ENCODE measurements at places on chromosomes 4 and X. TPM values are rescaled to one million over a fixed set of nuclear protein-coding genes. Genes with fewer than 3 reads are reported as not detected.

Gene GYPB
- 0.81 TPM for total RNA-seq

Gene KCTD8
- under 0.01 TPM for total RNA-seq

Gene ETDB
- total RNA-seq, result not detected

DNA sequence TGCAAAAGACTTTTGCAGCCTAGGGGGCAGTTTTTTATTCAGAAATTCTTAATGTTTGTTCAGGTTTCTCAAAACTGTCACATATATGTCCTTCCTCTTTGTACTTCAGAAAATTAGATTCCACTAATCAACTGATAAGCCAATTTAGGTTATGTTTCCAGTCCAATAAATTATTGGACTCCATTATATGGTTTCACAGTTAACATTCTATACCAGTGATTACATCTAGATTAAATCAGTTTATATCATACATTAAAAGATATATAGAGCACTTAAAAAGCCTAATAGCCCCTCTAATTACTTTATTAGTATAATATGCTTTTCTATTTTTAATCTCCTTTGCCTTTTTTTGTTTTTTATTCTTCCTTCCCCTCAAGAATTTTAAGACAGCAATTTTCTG lies 434.1 kb downstream of the INPP4B start:
- DNase-seq, result no peak

GRCh38 chrX:56759736-56760409 lies 30.8 kb downstream of the NBDY start:
- DNase-seq, result no peak

DNA sequence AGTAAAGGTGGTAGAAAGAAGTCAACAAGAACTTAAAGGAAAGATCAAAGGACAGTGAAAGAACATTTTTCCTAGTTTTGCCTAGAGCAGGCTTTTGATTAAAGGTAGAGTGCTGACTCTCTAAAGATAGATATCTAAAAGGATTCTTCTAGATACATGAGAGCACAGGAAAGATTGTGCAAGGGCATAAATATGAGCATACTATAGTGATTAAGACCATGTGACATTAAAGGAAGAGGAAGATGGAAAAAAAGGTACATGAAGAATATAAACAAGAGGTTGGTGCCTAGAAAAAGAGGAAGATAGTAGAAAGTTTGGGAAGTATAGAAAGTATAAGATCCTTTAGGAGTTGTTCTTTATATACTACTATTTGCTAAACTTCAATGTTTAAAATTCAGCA lies 26.1 kb upstream of the TET2 start:
- DNase-seq, result no peak

DNA sequence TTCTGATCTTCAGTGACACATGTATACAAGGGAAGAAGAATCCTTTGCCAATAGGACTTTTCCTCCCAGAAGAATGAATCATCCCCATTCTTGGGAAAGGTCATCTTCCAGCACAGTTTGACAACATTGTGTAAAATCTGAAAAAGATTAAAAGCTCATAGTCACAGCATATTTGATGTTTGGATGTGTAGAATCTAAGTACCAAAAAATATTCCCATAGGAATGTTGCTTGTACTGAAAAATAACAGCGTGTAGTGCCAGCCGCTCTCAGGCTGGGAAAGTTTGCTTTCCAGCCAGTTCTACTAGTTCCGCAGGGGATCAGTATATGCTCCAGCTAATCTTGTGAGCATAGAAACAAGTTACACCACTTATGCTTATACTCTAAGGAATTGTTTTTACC lies 74.7 kb upstream of the IL13RA1 start:
- no peak for DNase-seq

Data from hematopoietic multipotent progenitor cell (in vitro differentiated cells).